ENCODE measurements at places on chromosomes 16 and 17. TPM values are rescaled to one million over a fixed set of nuclear protein-coding genes. Genes with fewer than 3 reads are reported as not detected.
A peak's percentile ranks its signal among the peaks of the same experiment; 100 is the strongest.

FBXW10 gene
- total RNA-seq = not detected

GRCh38 chr16:84198401-84198800 is 7.4 kb downstream of the ADAD2 start:
- H3K4me3 ChIP-seq = no peak overlapping the region
- H3K27me3 ChIP-seq = no peaks in the 10 kb centered on the region
- peaks cover 13% of the 10 kb centered on the region for H3K4me1 ChIP-seq
- no peak overlapping the region for H3K27ac ChIP-seq

- H3K27ac ChIP-seq = no peak overlapping the region
- no peaks in the 10 kb centered on the region for H3K27me3 ChIP-seq
Measured at GRCh38 chr16:48479329-48479728, 94.1 kb upstream of the SIAH1 start.

GRCh38 chr17:19867329-19868078 is at the start of gene ULK2:
Gene ULK2 (minus strand): TSS chr17:19867936. CDS start chr17:19867417, 519 bp downstream.
- DNase-seq = peak; percentile 66
- H3K27ac ChIP-seq = no peak within 1 kb of the TSS
- H3K4me3 ChIP-seq = peak within 1 kb of the TSS; percentile 63
- H3K4me1 ChIP-seq = peaks cover 6% of the 10 kb centered on the region

DNA sequence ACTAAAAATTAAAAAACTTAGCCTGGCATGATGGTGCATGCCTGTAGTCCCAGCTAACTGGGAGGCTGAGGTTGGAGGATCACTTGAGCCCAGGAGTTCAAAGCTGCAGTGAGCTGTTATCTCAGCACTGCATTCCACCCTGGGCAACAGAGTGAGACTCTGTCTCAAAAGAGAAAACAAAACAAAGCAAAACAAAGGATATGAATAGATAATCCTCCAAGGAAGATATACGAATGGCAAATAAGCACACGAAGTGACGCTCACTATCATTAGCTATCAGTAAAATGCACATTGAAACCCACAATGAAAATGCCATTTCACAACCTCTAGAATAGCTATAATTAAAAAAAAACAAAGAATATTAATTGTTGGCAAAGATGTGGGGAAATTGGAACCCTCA is 386.2 kb upstream of the CCL2 start:
- DNase-seq = no peak
- no peak overlapping the region for H3K4me3 ChIP-seq
- H3K4me1 ChIP-seq = no peaks in the 10 kb centered on the region
- no peaks in the 10 kb centered on the region for H3K27me3 ChIP-seq

All from B cell (primary cell).